ENCODE measurements at places on chromosomes 3 and 15.

DNA sequence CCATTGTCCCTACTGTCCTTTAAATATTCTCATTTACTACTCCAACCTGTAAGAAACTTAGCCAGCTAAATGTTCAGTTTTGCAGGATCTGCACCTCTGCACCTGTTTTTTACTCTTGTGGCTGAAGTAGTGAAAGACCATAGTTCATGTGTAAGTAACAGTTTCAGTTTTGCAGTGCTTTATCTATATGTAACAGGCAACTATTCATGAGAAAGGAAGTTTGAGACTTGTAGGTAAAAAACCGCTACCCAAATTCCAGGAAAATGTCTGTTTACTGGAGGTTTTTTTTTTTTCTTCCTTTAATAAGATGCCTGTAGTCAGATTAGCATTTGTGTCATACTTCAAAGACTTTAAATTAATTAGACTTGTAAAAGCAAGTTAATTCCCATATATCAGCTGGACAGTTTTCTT is 25.4 kb upstream of the MBNL1 start:
- no peak for DNase-seq

- DNase-seq, result no peak
Measured at GRCh38 chr3:58617338-58617761, 40.2 kb upstream of the FAM107A start.

- DNase-seq, result no peak
Measured at GRCh38 chr15:29101491-29101890, 168.1 kb downstream of the NSMCE3 start.

DNA sequence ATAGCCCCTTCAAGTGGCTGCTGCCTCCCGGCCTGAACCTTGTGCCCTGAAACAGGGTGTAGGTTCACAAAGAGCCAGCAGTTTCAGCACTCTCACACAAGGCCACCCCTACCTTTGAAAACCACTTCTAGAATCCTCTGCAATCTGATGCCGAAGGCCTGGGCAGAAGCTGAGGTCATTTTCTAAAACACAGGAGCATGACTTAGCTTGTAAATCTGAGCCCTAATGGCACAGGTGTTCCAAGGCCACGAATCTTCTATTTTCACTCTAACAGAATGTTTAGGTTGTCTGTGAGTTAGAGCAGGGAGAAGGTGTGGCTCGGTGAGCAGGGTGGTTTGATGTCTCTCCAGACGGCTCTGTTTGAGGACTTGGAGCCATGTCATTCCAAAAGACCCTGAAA is 62.3 kb downstream of the SYNM start:
- DNase-seq, result no peak

DNA sequence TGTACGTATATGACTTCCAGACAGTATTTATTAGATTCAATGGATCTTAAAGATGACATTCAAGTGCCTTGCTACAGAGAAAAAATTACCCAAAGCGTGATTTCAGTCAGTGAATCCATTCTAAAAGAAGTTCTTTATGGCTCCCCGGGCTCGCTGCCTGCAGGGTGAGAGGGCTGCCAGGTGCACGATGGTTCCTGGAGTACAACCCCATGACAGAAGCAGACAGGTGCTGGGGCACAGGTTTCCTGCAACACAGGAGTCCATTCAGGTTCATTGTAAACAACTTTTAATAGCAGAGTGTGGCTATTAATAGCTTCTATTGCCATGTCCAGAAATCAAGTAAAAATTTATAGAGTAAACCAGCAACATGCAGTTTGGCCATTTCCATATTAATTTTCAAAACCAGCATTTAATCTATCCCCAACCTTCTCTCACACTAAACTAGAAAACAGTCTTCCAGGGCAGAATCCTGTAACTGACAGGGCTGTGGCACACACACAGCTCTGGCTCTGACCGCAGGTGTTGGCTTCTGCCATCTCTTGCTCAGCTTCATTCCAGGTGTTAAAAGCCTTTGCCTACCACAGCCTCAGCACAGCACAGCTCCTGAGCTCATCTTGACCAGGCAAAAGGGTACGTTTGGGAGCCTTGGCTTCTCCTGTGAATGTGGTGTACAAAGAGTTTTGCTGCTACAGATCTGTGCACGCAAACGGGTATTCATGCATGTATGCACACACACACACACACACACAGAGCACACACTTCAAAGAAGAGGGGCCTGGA is 185.9 kb downstream of the MEX3B start:
- DNase-seq, result peak; percentile 34

DNA sequence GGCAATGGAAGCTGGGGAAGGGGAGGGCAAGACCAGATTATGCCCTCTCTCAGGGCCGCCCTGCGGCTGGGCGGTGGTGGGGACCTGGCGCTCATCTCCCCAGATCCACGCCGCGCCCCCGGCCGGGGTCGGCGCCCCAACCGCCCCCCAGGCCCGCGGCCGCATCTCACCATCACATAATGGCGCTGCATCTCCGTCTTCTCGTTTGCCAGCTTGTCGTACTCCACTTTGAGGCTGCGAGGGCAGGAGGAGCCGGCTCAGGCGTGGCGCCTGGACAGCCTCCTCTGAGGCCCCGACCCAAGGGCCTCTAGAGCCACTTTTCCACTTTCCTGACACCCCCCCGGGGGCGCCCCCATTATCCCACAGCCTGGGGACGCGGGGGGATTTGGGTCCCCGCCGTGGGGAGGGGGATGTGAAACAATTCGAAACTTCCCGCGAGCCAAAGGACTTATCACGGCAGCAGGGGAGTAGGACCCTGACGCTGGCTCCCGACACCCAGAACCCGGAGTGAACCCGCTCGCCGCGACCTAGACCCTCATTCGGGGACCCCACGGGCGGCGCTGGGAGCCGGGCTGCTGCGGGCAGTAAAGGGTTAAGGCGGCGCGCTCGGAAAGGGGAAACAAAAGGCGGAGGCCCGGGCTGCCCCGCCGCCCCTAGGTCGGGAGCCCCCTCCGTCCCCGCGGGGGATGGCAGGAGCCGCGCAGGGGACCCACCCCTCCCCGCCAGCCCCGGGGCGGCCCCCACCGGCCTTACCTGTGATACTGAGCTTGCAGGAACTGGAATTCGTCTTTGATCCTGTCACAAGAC is 2.1 kb downstream of the TLE3 start:
- DNase-seq, result no peak

DNA sequence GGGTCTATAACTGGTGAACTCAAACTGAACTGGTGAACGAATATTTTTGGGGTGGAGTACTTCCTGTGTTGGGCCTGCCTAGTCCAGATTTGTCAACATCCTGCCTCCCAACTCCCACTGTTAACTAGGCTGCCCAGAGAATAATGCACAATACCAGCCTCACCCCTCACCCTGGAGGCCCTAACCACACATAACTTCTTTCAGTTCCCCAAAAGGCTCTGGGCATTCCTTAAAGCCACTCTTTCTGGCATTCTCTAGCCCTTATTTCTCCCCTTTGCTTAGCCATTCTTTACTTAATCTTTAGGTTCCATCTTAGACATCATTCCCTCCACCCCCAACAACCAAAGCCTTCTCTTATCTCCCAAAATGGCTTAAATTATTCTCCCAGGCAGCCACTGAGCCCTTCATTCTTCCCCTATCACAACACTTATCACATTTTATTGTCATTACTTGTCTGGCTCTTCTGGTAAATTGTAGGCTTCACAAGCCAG is 9.1 kb upstream of the SEC11A start:
- no peak for DNase-seq

DNA sequence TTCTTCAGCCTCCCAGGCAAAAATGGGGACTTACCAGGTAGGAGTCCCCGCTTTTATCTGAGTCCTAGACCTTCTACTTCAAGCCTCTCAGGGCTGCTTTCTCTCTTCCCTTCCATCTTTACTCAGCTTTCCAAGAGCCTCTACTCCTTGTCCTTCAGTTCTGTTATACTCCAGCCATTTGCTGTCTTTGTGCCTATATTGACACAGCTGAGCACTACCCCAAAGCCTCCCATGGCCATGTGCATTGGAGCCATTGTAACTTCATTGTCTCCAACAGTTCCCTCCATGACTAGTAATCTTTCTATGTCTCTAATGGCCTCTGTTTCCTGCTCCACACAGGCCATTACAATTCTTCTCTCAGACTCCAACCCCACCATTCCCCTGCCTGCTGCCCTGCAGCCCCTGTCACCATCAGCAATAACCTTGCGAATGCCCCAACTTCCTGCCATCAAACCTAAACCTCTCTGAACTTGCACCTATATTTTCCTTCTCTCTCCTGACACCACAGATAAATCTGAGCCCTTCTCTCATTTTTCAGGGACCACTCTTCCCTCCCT is 77.9 kb upstream of the ADPGK start:
- DNase-seq, result no peak

- no peak for DNase-seq
Measured at GRCh38 chr15:84387086-84387485, 151.5 kb downstream of the GOLGA6L4 start.

DNA sequence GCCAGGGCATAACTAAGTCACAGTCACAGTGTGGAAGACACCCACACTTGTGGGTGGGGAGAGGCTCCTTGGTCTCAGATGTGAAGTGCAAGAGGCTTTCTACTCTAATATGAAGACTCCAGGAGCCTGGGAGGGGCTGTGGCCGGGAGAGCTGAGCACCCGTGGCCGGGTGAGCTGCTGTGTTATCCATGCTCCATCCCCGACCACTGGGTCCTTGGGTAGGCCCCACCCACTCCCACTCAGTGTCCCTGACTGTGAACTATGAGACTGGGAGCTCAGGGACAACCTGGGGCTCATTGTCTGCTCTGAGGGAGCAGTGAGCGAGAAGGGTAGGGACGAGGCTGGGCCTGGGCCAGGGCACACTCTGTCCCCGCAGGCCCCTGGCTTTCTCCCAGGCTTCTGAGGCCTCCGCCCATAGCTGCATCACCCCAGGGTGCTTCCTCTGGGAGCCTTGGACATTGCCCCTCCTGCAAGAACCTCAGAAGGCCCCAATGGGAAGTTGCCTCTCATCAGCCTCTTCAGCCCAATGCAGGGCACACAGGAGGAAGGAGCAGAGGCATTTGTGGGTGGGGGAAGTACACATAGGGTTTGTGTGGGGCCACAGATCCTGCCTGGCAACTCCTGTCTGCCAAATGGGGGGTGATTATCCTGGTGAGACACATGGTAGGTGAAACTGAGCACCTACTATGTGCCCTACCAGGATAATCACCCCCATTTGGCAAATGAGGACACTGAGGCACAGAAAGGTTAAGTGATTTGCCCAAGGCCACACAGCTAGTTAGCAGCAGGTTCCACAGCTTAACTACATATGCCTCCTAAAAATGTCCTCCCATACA is 2.4 kb downstream of the ANPEP start:
- DNase-seq, result no peak

- no peak for DNase-seq
Measured at GRCh38 chr3:83890763-83891135, 1068.0 kb upstream of the CADM2 start.

DNA sequence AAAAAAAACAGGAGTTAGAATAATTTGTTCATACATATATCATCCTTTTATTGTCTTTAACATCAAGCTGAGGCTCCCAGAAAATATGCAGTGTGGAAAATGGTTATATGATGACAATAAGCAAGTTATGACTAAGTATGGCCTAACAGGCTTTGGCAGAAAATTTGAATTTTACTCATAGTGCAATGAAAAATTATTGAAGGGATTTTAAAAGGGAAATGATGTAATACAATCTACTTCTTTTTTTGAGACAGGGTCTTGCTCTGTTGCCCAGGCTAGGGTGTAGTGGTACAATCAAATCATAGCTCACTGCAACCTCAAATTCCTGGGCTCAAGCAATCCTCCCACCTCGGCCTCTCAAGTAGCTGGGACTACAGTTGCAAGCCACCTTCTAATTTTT is 78.7 kb downstream of the FAIM start:
- DNase-seq, result no peak

GRCh38 chr3:46899151-46900006 is 21.9 kb downstream of the PTH1R start:
- no peak for DNase-seq

DNA sequence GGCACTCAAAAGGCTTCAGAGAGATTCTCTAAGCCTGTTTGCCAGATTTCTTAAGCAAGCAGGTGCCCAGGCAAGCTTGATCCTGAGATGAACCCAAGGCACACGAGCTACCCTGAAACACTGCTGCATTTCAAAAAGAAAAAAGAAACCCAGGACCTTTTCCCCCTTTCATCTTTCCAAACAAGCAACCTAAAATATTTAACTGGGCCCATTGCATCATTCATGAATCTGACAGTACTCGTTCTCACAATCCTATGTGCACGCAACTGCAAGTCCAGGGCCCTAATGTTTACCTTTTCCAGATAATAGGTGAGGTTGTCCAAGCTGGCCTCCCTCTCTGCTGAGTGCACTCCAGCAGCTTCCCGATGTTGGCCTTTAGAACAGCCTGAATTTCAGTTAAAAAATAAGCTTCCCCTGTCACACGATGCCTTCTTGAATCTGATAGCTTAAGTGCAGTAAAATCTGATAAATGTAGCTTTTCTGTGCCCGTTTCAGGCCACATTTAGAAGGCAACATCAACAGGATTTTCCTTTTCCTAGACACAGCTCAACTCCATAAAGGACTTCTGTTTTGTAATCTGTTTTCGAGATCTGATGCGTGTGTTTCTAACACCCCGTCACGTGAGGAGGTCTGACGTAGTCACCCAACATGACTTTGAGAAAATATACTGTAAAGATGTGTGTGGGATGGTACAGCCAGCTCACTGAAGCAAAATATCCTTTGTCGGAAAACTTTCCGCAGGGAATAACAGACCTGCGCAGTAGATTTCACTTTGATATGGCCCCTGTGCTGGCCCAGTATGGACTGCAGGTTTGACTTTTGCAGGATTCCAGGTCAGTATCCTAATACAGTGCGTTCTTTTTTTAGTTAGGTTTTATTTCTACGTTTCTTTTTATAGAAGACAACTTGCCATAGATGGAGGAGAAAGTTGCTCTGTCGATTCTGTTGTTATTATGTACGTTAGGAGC is 55.1 kb upstream of the RASA2 start:
- DNase-seq, result no peak

- no peak for DNase-seq
Measured at GRCh38 chr3:153783741-153784480, 337.3 kb upstream of the ARHGEF26 start.

DNA sequence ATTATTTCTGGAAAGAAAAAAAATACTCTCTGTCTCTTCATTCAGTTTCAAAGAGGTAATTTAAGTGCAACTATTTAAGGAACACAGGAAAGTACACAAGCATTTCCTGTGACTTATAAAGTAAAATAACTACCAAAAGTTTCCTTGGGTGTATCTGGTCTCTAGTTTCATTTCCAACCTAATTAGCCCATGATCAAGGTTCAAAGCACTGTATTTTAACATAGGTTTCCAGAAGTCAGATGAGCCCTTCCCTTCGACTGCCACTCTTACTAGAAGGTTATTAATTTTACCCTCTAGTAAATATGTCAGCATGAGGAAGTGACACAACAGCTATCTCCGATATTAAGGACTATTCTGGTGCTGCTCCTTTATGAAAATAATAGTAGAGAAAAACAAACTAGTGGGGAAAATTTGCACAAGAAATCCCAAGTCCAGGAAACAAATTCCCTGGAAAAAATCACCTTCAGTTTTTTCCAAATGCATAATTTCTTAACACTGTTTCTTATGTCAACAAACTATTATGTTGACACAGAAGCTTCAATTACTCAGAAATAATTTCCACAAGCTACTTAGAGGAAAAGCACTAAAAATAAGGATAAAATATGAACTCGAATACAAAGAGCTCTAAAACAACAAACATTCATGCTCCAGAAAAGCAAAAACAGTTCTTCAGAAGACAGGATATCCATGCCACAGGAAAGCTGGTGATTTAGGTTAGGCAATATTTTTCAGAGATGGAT is 35.3 kb downstream of the CCPG1 start:
- DNase-seq, result no peak
